BE2C (cell line): ENCODE measurements at places on chromosomes 4 and X.
A peak's percentile ranks its signal among the peaks of the same experiment; 100 is the strongest.

GRCh38 chrX:153816831-153817690, 13.3 kb downstream of the PDZD4 start:
- no peak for DNase-seq

DNA sequence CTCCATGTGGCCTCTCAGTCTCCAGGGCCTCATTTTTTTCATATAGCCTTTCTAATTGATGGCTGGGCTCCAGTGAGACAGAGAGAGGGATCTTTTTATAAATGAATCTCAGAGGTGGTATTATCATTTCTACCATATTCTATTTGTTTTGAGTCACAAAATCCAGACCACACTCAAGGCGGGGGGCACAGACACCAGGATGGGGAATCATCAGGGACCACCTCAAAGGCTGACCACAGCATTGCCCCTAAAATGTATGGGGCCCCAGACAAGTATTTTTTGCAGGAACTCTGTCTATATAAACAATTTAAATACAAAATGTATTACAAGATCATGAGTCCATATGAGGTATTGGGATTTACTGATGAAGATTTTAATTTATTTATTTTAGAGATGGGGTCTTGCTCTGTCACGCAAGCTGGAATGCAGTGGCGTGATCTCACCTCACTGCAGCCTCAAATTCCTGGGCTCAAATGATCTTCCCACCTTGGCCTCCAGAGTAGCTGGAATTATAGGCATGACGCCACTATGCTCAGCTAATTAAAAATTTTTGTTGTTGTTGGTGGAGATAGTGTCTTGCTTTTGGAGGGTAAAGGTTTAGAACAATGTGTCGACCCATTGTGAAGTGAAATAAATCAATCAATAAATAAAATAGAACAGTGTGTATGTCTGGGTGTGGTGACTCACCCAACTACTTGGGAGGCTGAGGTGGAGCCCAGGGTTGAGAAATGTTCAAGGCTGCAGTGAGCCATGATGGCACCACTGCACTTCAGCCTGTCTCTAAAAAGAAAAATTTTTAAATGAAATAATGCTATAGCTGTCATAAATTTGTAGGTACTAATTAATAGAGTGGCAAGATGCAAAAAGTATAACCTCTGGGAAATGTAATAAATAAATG, 29.4 kb downstream of the WDR13 start:
- DNase-seq: no peak

- no peak for DNase-seq
Observed at GRCh38 chrX:10206317-10206716, 49.5 kb downstream of the CLCN4 start.

DNA sequence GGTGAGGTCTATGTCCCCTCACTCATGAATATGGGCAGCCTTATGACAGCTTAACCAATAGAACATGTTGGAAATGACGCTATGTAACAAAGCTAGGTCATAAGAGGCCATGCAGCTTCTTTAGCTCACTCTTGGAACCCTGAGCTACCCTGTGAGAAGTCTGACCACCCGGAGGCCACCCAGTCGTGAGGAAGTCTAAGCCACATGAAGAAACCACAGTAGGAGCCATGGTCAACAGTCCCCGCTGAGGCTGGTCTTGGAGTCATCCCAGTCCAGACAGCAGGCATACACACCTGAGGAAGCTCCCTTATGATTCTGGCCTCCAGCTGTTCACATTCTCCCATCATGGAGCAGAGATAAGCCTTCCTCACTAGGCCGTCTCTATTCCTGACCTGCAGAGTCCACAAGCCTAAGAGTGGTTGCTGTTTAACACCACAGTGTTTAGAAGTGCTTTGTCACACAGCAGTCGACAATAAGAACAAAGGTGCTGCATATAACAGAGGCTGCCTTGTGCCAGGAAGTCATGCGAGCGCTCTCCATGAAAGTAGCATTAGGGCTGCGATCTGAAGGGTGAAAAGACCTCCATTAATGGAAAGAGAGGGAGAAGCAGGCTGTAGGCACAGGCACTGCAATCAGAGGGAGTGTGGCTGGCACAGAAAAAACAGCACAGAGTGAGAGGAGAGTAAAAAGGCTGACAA, 38.2 kb downstream of the TSPAN5 start:
- DNase-seq: no peak

- DNase-seq: peak; percentile 18
Observed at GRCh38 chr4:138241281-138242075, 671 bp downstream of the SLC7A11 start.

- no peak for DNase-seq
Observed at GRCh38 chr4:84887824-84888223, 78.7 kb downstream of the WDFY3 start.

DNA sequence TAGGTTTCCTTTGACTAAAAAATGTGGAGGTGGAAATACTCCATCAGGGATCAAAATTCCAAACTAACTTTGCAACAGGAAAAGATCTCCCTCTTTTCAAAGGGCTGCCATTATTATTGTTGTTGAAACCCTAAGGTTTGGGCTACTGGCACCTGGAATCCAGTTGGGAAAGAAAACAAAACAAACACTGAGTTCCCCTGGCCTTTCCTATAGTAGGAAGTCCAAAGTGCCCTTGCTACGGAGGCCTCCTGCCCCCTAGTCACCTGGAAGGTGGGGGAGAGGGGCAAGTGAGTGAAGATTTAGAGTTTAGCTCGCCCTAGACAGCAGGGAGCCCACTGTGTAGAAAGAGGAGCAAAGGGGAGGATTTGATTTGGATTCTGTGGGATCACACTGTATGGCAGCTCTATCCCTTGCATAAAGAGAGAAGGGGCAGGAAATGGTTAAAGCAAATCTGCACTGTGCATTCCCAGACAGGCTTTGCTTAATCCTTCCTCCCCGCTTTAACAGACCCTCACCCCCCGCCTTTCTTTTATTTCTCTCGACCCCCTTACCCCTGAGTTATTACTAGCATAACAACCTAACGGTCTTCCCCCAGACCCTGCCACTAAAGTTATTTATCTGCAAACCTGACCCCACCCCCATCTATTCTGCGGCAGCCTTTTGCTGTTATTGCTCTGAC, 627 bp upstream of the FAT4 start:
- DNase-seq: no peak

DNA sequence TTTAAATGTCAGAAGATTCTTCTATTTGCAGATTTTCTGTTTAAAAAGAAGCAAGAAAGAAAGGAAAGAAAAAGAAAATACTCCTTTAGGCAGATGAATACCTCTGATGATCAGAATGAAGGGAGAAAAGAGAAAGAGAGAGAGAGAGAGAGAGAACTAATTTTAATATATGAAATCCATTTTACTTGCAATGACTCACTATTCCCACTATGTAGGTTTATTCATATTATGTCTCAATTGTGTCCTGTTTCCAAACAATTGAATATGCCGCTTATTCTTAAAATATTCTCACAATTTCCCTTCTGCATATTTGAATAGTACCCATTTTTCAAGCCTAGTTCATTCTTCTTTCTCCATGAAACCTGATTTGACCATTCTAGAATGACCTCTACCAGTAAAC, 11.7 kb downstream of the MEPE start:
- DNase-seq: no peak

- DNase-seq: no peak
Observed at GRCh38 chrX:11196476-11196875, 85.3 kb downstream of the HCCS start.

- DNase-seq: peak; percentile 78
Observed at GRCh38 chrX:48835524-48836329, at the start of gene PCSK1N. PCSK1N (minus strand) TSS chrX:48835610; CDS start chrX:48835532, 78 bp downstream.

- DNase-seq: no peak
Observed at GRCh38 chr4:173415885-173416653, 17.2 kb upstream of the SCRG1 start.

DNA sequence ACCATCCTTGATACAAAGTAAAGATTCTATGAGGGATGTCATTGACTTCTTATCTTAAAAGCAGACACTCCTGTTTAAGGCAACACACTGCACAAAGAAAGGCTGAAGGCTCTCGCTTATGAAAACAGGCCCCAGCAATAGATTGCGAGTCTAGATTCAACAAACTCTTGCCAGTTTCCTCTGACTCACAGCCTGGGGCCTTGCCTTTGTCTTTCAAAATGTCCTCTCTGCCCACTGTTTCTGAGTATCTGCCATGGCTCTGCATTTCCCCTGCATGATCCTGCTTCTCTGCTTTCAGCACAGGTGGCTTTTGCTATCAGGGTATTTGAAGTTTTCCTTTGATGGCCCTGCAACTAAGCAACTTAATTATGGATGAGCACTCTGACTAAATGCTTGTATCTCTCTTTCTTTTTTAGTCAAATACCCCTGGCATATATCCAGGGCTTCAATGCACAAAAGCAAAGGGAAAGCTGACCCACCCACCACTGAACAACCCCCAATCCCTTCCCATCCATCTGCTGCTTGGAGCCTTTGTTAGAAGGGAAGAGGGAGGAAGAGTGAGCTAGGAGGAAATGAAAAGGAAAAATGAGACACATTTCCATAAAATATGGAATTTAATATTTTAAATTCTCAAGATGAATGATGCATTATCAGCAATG, 32.2 kb downstream of the NDP start:
- DNase-seq: peak; percentile 50

- no peak for DNase-seq
Observed at GRCh38 chr4:38155589-38156294, 195.5 kb downstream of the PTTG2 start.

DNA sequence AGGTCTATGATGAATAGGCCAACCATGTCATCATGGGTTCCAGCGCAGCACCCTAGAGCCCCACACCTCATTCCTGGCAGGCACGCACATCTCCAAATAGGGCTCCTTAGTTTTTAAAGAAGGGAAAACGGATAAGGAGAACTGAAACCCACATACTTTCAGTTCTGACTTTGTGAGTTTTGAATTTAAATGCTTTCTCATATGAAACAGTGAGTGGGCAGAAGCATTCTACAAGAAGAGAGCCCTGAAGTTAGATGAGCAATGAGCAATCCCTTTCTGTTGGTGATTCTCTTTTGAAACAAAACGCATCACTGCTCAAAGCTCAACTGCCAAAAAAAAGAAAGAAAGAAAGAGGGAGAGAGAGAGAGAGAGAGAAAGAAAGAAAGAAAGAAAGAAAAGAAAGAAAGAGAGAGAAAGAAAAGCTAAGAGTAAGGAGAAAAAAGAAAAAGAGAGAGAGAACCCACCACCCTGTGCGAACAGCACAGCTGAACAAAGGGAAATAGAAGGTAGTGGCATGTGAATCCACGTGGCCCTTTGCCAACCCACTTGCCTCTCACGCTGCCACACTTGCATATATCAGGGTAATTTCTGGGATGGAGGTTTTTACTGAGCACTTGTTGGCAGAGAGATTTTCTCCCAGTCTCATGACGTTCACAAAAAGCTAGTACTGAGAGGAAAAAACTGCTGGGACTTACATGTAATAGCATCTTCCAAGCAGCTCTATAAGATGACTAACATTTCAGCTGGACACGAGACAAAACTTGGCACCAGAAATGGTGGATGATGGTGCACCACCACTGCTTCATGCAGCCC, 31.0 kb downstream of the TMSB4X start:
- no peak for DNase-seq

GRCh38 chr4:147340111-147340510, 140.8 kb upstream of the EDNRA start:
- DNase-seq: no peak

DNA sequence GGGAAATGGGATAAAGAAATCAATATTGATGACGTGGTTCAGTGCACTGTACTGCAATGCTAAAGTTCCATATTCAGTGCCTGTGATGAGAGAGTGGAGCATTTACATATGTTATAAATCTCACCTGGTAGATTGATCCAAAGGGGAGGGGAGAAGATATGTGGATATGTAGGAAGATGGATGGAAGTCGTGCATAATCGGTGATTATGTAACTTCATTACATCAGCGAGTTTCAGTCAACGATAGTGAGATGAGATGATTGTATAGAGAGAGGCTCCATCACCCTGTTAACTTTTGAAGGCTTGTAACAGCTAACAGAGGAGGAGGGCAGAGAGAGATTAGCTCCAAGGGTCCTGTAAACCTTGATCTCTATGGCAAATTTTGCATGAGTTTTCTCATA, 1.8 kb downstream of the IL1RAPL1 start:
- DNase-seq: no peak

GRCh38 chr4:145480257-145480656, 1.4 kb upstream of the SMAD1 start:
- no peak for DNase-seq

- no peak for DNase-seq
Observed at GRCh38 chrX:41257801-41258200, 76.2 kb upstream of the DDX3X start.

GRCh38 chr4:121551271-121551670, 145.5 kb downstream of the ANXA5 start:
- no peak for DNase-seq
